ENCODE measurements at places on chromosomes 1 and 21. TPM values are rescaled to one million over a fixed set of nuclear protein-coding genes. Genes with fewer than 3 reads are reported as not detected.

The INSRR gene
- not detected for polyA plus RNA-seq

The PLA2G5 gene
- not detected for polyA plus RNA-seq

The FOXO6 gene
- polyA plus RNA-seq: 0.66 TPM

The AMPD1 gene
- polyA plus RNA-seq: not detected

The ANGPTL1 gene
- 0.19 TPM for polyA plus RNA-seq

The HLX gene
- polyA plus RNA-seq: not detected

The RER1 gene
- 99.5 TPM for polyA plus RNA-seq

The CEP85 gene
- polyA plus RNA-seq: 12.8 TPM

The DPH2 gene
- 32.1 TPM for polyA plus RNA-seq

The APCS gene
- polyA plus RNA-seq: not detected

The ADAMTS4 gene
- polyA plus RNA-seq: 1.3 TPM

The FALEC gene
- polyA plus RNA-seq: 2.6 TPM

The CD1D gene
- polyA plus RNA-seq: 1.5 TPM

The SPRR2A gene
- 0.43 TPM for polyA plus RNA-seq

The KCNJ6 gene
- polyA plus RNA-seq: 0.35 TPM

The FCGR2B gene
- polyA plus RNA-seq: not detected

The PCNT gene
- 46.1 TPM for polyA plus RNA-seq

The FNDC5 gene
- 0.28 TPM for polyA plus RNA-seq

The MX2 gene
- 6.1 TPM for polyA plus RNA-seq

The EPHB2 gene
- 4.1 TPM for polyA plus RNA-seq

The ARHGAP30 gene
- polyA plus RNA-seq: 0.45 TPM

The DARS2 gene
- 18.1 TPM for polyA plus RNA-seq

The ENTREP3 gene
- polyA plus RNA-seq: 19.5 TPM

The ACTA1 gene
- polyA plus RNA-seq: 13.0 TPM

The C1orf185 gene
- not detected for polyA plus RNA-seq

The CCDC27 gene
- not detected for polyA plus RNA-seq

The PIK3R3 gene
- polyA plus RNA-seq: 7.3 TPM

The ADAM30 gene
- polyA plus RNA-seq: not detected

The SPOCD1 gene
- polyA plus RNA-seq: 0.73 TPM

The VSIG8 gene
- not detected for polyA plus RNA-seq

The HNRNPCL4 gene
- polyA plus RNA-seq: not detected

The FAM131C gene
- polyA plus RNA-seq: 0.87 TPM

The OR6N1 gene
- polyA plus RNA-seq: not detected

The CLEC20A gene
- not detected for polyA plus RNA-seq

The CRYAA gene
- not detected for polyA plus RNA-seq

The BNIPL gene
- polyA plus RNA-seq: 0.59 TPM

The CYYR1 gene
- 25.1 TPM for polyA plus RNA-seq

The ZNF695 gene
- polyA plus RNA-seq: 34.2 TPM

The RUNX3 gene
- 0.23 TPM for polyA plus RNA-seq

The VCAM1 gene
- polyA plus RNA-seq: 0.21 TPM

The UTS2 gene
- polyA plus RNA-seq: not detected

The NUP210L gene
- 0.19 TPM for polyA plus RNA-seq

The BEND5 gene
- 12.3 TPM for polyA plus RNA-seq

The SPRR3 gene
- polyA plus RNA-seq: not detected

The SLC27A3 gene
- 27.1 TPM for polyA plus RNA-seq

The RHOU gene
- polyA plus RNA-seq: 0.64 TPM

The CELA3B gene
- polyA plus RNA-seq: not detected

The FAM3B gene
- polyA plus RNA-seq: 3.6 TPM

The MTOR gene
- polyA plus RNA-seq: 20.7 TPM

The S100A14 gene
- polyA plus RNA-seq: 0.53 TPM

The CYP4Z1 gene
- polyA plus RNA-seq: not detected

The SPRR4 gene
- polyA plus RNA-seq: not detected

Data from GM23338 (cell line).